Stimulated activated CD4-positive, alpha-beta T cell treated with anti-CD3 and anti-CD28 coated beads, Interleukin-1b, Interleukin-23, amount 100 ng/mL, for 48 hours (primary cell): ENCODE measurements at places on chromosomes 11 and 22.

GRCh38 chr22:27386186-27386585 is 415.4 kb downstream of the MN1 start:
- DNase-seq = no peak

- DNase-seq = no peak
These were observed 5.2 kb upstream of the GCAT start for GRCh38 chr22:37802310-37803194.

DNA sequence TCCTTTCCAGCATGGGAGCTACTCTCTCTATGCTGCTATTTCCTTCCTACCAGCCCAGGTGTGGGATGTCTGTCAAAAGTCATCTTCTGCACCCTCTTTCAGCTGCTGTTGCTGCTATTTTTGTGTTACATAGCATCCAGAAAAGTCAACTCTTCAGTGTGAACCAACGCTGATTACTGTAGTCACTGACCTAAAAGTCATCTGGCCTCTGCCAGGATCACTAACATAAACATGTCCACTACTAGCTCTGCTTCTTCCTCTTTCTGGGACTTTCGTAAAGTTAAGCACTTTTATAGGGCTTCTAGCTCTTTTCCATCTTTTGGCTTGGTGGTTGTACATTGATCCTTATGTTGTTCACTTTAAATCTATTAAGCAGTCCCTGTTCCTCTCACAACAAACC is 90.2 kb upstream of the CARD18 start:
- DNase-seq = no peak

GRCh38 chr11:112903340-112903739 is 57.9 kb upstream of the NCAM1 start:
- DNase-seq = no peak

GRCh38 chr11:118059246-118059940 is 17.5 kb upstream of the TMPRSS4 start:
- no peak for DNase-seq

DNA sequence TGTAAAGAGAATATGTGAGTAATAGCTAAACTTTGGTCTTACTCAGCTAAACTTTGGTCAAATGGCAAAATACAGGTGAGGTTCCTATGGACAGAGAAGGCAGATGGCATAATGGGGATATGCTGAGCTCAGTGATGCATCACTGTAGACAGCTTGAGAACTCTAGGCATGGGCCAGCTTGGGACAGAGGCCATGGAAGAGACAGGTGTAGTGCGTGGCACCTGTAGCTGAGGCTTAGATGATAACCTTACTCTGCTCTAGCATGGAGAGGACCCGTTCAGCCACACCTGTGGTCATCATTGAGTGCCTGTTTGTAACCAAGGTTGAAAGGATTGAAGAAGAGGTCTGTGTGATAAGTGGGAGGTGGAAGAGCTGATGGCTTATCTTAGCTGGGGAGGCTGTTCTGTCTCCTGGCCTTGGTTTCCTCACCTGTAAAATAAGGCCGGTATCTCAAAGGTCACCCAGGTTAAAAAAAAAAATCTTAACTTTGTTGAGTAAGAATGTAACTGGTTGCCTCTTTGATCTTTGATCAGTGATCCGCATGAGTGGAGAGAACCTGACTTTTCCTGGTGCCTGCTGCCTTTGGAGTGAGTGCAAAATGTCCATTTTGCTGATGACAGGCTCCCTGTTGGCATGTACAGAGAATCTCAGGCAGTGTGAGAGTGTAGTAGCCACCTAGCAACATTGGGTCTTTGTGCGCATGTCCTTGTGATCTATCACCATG is 48.6 kb downstream of the ZNRF3 start:
- DNase-seq = no peak

DNA sequence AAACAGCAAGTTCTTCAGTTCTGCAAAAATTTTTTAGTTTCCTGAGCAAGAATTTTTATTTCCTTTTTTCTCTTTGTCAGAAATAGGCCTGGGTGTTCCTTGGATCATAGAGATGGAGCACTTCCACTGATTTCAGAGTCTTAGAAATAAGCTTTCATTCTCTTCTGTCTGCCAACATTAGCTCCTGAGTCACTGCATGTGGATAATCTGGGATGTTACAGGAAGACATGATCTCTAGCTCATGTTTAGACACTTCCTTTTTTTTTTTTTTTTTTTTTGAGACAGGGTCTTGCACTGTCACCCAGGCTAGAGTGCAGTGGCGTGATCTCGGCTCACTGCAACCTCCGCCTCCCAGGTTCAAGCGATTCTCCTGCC is 13.2 kb upstream of the TMEM218 start:
- DNase-seq = no peak

GRCh38 chr11:125347261-125347585 is 148.8 kb downstream of the FEZ1 start:
- no peak for DNase-seq

DNA sequence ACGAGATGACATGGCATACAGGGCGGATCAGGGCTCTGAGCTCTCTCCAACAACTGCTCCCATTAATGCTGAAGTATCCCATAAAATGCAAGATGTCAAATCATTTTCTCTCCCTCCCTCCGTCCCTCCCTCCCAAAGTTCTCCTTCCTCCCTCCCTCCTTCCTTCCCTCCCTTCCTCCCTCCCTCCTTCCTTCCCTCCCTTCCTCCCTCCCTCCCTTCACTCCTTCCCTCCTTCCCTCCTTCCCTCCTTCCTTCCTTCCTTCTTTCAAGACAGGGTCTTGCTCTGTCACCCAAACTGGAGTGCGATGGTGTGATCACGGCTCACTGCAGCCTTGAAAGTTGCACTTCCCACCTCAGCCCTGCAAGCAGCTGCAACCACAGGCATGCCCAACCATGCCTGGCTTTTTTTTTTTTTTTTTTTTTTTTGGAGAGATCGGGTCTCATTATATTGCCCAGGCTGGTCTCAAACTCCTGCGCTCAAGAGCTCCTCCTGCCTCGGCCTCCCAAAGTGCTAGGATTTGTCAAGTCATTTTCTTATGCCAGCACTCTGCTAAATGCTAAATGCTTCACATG is 38.2 kb downstream of the TXN2 start:
- no peak for DNase-seq

GRCh38 chr11:112932593-112932992 is 28.6 kb upstream of the NCAM1 start:
- no peak for DNase-seq

DNA sequence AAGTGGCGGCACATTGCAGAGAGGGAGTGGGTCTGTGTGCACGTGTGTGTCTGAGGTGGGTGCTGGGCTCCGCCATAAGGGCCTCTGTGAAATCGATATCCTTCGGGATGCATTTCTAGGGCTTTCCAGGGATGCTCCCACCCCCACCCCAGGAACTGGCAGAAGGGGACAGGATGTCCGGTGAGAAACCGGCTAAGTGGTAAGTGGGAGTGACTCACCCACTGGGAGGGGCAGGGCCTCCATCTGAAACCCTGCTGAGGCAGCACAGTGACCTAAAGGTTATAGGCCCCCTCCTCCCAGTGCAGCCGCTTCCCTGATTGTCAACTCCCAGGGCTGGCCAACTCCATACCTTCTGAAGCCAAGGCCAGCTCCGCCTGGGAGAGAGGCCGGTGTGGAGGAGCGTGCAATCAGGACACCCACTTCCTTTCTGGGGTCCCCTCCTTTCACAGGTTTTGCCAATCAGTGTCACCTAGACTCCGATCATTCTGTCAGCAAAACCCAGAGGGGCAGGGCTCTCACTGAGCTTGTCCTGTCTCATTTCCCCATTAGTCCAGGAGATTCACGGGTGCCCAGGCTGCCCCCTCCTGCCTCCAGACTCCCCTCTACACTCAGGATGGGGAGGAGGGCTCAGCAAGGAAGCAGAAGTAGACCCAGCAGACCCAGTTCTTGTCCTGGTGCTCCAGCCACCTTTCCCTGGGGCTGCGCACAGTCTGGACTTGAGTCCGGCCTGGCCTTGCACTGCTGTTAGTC is 44.5 kb downstream of the NECTIN1 start:
- no peak for DNase-seq

- DNase-seq = no peak
These were observed 12.6 kb downstream of the SOX10 start for GRCh38 chr22:37971475-37972434.

- no peak for DNase-seq
These were observed 51.2 kb downstream of the SMCO4 start for GRCh38 chr11:93491973-93492372.

DNA sequence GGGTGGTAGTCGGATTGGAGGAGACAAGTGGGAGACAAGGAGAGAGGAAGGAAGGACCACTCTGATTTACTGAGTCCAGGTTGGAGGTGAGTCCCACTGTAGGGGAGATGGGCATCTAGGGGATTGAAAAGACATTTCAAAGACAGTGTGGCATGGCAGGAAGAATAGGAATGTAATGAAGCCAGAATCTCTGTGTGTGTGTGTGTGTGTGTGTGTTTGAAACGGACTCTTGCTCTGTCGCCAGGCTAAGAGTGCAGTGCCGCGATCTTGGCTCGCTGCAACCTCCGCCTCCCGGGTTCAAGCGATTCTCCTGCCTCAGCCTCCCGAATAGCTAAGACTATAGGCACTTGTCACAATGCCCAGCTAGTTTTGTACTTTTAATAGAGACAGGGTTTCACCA is 4.2 kb upstream of the CSDC2 start:
- DNase-seq = no peak

GRCh38 chr11:34953955-34954354 is 37.5 kb downstream of the PDHX start:
- DNase-seq = no peak

DNA sequence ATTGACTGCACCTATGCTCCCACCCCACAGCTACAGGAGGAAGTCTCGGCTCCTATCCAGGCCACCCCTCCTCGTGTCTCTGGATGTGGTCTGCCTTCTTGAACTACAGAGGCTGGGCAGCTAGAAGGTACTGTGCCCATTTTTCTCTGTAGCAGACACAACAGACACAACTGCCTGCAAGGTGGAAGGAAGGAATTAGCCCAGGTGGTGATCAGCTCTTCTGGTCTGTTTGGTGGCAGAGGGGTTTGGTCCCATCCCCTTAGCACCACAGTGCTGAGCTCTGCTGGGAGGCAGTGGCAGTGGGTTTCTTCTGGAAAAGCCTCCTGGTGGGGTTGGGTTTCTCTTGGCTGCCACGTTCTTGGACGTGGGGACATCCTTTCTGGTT is 132.5 kb downstream of the MPPED1 start:
- DNase-seq = no peak

- DNase-seq = no peak
These were observed 33.1 kb downstream of the TRIM66 start for GRCh38 chr11:8649361-8649760.

- peak; percentile 76 for DNase-seq
These were observed 24.0 kb upstream of the MYH9 start for GRCh38 chr22:36411589-36412258.

DNA sequence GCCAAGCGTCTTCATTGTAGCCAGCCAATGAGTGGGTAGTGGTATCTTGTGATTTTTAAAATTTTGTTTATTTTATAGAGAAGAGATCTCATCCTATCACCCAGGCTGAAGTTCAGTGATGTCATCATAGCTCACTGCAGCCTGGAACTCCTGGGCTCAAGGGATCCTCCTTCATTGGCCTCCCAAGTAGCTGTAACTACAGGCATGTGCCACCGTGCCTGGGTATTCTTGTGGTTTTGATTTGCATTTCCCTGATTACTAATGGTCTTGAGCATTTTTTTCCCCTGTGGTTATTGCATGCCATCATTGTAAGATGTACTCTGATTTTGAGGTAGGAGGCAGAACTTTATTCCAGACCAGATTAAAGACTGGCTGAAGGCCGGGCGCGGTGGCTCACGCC is 2.4 kb upstream of the DENND6B start:
- peak; percentile 33 for DNase-seq

DNA sequence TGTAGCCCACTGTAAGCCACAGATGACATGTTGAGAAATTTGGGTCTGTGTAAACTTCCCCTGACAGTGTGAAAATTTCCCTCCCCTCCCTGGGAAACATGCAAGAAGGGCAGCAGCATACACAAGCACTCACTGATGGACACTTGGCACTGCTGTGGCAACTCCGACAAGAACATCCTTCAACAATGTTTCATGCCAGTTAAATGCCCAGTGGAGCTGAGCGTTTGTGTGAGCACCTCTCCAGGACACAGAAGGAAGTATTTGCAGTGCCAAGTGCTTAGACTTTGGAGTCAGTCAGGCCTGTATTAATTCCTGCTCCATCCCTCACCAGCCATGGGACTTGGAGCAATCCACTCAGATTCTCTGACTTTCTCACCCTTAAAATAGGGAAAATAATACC is 17.7 kb downstream of the C11orf87 start:
- no peak for DNase-seq

- no peak for DNase-seq
These were observed 39.9 kb upstream of the SMIM38 start for GRCh38 chr11:69115586-69116560.

GRCh38 chr22:27933186-27933983 is 14.3 kb upstream of the PITPNB start:
- no peak for DNase-seq

DNA sequence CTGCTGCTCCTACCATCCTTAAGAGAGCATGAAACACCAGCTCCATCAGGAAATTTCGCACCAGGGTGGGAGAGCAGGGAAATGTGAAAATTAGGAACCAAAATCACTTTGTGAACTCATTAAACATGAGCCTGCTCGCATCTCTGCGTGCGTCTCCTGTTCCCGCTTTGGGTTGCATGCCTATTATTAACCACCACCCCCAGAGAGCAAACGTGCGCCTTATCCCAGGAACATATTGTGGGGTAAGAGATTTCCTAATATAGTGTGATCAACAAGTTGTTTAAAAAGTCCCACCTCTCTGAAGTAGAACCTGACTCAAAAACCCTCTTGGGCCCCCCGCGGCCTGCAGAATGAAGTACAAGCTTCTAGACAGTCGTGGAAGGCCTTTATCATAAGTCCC is 115.0 kb downstream of the TENM4 start:
- no peak for DNase-seq

DNA sequence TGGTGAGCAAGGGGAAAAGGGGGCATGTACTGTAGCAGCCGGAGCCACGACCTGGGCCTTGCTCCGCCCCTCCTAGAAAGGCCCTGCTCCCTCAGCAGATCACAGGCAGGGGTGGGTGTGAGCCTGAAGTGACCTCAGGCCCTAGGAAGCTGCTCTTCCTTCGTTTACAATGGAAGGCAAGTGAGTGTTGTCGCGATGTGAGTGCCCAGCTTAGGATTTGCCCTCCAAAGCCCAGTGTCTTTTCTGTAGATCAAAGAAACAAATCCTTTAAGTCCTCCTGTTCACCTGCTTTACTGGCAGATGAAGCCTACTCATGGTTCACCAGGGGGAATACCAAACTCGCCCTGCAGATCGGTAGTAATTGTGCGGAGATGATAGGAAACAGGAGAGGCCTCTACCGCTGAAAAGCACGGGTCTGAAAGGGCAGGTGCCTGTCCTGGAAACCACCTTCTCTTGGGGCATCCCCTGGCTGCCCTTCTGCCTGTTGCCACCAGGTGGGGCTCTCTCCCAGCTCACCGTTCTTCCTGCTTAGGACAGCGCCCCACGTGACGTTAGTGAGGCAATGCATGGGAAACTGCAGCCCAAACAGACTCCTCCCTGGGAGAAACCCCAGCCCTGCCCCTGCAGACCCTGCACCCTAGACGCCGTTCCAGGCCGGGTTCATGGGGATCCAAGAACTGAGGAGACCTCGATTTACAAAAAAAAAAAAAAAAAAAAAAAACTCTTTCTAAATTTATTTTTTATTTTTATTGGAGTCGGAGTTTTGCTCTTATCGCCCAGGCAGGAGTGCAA is 45.9 kb upstream of the RAB1B start:
- DNase-seq = peak; percentile 96
